Activated CD4-positive, alpha-beta T cell treated with anti-CD3 and anti-CD28 coated beads, Interleukin-2, amount 50 U/mL, for 1 hour (primary cell): ENCODE measurements at places on chromosomes 7 and 10.

GRCh38 chr7:157750291-157750690 lies 413.5 kb downstream of the DNAJB6 start:
- no peak for DNase-seq

DNA sequence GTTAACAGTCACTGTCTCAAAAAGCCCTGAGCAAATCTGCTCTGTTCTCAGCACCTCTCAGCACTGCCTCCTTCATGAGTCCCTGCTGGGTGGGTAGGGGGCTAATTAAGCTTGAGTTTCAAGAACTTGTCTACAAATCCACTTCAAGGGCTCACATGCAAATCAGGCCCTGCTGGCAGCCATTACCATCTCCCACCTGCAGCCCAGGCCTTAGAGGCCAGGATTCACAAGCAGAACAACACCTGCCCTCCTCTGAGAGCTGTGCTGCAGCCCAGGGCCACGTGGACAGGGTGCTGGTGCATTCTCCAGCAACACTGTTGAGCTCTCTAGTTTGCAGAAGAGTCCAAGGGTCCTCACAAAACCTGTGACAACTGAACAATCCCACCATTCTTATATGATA lies 119.2 kb downstream of the DPP6 start:
- DNase-seq = no peak

DNA sequence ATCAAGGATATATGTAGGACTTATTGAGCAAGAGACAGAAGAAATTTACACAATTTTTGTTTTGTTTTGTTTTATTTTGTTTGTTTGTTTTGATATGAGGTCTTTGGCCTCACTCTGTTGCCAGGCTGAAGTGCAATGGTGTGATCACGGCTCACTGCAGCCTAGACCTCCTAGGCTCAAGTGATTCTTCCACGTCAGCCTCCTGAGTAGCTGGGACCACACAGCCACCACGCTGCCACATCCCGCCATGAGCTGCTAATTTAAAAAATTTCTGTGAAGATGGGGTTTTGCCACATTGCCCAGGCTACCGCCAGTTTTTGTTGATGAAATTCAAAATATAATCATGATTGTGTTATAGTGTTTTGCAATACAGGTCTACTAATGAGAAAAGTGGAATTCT lies 54.9 kb downstream of the ZNF487 start:
- no peak for DNase-seq

DNA sequence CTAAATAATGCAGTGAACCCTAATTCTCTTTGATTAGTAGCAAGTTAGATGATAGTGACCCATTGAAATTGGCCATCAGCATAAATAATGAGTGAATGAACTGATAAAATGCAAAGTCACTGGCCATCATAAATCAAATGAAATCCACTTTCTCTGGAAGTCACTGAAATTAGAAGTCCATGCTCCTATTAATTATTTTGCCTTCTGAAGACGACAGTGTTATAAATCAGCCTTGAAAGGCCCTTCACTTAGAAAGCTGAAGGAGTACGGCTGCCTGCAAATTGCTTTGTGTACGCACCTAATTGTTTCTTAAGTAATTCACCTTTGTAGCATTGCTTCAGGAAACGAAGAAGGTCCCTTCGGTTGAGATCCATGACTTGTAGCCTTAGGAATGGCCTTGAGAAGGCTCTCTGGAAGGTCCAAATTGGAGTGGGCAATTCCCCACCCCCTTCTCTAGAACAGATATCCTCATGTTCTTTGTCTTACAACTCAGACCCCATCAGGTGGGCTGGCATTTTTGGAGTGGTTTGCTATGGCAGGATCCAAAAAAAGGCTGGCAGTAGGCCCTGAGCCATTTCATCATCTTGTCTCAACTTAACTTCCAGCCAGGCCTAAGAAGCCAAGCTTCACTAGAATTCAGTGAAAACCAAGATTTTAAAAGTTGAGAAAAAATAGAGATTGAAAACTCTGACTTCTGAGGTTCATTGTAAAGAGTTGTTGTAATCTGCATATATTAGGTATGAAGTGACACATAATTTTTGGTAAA lies 420.3 kb downstream of the LRMDA start:
- DNase-seq = no peak

DNA sequence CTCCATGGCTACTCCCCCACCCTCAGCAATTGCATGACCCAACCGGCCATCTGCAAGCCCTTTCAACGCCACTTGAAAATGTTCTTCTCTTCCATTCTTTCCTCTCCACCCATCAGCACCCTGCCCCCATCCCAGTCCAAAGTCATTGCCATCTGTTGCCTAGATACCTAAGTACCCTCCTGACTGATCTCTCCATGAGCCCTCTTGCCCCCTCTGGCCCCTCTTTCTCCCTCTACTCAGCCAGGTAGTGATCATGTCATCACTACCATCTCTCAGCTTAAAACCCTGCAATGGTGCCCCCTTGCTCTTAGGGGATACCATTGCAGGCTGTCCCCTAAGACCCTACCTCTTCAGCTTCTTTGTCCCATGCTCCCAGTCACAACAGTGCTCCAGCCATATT lies 30.5 kb upstream of the BTRC start:
- no peak for DNase-seq

DNA sequence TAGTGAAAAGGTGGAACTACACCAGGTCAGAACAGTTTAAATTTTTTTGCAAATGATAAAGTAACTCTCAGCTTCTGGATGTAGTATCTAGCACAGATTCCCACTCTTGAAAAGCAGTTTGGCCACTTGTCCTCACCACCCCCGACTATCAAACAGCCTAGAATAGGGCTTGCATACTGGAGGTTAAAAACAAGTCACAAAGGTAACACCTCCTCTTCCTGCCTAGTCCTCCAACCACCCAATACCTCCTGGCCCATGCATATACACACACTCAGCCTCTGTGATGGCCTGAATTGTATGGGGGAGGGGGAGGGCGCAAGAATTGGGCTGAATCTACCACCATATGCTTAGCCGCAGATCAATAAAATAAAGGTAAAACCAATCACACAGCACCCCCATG lies 5.7 kb downstream of the SKAP2 start:
- DNase-seq = no peak
